ENCODE measurements at places on chromosomes 16 and 17. TPM values are rescaled to one million over a fixed set of nuclear protein-coding genes. Genes with fewer than 3 reads are reported as not detected.

Gene ZNF469
- total RNA-seq: 1.0 TPM

Gene PABPN1L
- not detected for total RNA-seq

Gene B4GALNT2
- total RNA-seq: not detected

Gene HLF
- total RNA-seq: 0.62 TPM

Gene AATF
- total RNA-seq: 49.5 TPM

Gene KRTAP4-3
- not detected for total RNA-seq

Gene SOX8
- 1.1 TPM for total RNA-seq

Gene HBM
- total RNA-seq: not detected

All from CD8-positive, alpha-beta T cell (primary cell).